ENCODE measurements at places on chromosomes 1 and 21.

GRCh38 chr1:11492235-11492634, 13.3 kb downstream of the DISP3 start:
- DNase-seq, result no peak

GRCh38 chr1:151535326-151536271, 4.5 kb upstream of the TUFT1 start:
- DNase-seq, result no peak

DNA sequence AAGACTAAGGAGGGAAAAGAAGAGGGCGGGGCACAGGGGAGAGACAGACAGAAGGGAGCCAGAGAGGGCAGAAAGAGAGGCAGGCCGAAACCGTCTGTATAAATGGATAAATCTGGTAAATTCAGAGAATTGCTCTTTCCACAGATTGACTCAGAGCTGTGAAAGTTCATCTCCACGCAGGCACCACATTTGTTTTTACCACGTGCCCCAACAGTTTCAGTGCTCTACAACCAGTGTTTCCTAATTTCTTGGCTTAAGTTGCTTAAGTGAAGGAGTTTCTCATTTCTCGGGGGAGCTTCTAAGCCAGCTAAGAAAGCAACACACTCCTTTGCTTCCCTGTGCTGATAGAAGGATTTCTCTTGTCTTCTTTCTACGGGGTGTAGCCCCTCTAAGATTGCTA, 87.1 kb downstream of the ENAH start:
- no peak for DNase-seq

GRCh38 chr1:4425892-4426291, 228.5 kb upstream of the AJAP1 start:
- no peak for DNase-seq

DNA sequence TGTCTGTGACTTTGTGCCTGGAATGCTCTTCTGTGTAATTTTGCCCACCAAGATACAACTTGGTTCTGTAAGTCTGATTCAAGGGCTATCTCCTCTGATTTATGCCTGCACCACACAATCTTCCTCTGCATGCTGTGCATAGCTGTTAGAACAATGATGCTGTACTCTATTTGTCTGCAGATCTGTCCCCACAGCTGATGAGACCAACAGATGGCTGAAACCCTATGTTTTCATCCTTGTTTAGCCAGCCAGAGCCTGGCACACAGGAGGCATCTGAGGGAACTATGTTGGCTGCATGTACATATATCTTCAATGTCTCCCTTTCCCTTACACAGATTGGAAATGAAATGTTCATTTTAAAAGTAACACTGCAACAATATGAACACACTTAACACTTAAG, 58.0 kb upstream of the ABCA4 start:
- DNase-seq, result no peak

DNA sequence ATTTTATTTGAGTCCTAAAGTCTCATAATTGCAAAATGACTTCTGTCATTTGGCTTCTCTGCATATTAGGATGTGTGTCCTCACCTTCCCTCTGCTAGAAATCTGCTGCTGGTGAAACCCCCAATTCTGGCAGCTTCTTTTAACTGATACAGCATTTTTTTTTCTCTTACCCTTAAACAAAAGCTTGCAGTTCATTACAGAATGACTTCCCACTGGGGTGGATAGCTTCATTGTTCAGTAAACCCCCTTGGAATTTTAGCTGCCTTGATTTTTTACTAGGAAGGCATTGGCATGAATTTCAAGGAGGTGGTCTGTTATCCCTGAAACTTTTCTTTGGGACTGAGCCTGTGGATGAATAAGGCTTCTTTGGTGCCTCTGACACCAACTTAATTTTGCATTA, 16.8 kb downstream of the TSEN15 start:
- DNase-seq, result no peak

DNA sequence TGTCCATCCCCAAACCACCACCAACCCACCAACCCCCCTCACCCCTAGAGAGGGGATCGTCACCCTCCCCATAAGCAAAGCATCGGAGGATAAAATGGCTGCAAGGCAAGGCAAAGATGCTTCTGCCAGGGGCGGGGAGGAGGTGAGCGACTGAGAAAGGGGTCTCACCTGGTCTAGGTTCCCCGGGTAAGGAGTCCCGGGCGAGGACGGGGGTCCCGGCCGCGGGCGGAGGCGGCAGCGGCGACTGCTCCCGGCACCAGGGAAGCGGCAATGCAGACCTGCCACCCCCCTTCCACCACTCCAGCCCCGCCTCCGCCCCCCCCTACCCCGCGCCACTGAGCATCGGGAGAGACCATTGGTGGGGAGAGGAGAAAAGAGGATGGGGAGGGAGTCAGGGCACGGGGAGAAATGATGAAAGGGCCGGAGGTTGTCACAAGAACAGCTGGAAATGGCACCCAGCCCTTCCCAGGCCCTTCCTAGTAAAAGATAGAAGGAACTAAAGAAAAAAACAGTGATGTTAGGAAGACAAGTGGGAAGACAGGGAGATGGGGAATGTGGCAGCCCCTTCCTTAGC, at the start of gene SV2A:
Gene SV2A (minus strand): TSS at position 274 of the 574 bp plus-strand sequence. CDS start 4,004 bp downstream, outside the sequence.
- no peak for DNase-seq

- peak; percentile 56 for DNase-seq
These were observed 1.5 kb upstream of the KCNH1 start for GRCh38 chr1:211135342-211135950.

DNA sequence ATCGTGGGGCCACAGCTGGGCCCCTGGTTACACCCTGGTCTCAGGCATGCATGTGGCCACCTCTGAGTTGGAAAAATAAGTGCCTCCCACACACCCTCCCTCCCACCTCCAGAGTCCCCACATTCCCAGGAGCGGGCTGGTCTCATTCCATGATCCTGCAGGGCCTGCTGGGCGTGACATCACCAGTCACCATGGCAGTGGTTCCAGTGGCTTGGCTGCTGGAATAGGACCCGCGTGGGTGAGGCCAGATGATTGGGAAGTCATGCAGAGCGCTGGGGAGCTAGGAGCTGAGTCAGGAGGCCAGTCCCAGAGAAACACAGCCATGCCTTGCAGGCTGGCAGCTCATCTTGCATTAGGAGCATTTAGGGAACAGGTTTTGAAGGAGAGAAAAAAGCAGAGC, 125.4 kb upstream of the TMEM51 start:
- DNase-seq, result no peak

DNA sequence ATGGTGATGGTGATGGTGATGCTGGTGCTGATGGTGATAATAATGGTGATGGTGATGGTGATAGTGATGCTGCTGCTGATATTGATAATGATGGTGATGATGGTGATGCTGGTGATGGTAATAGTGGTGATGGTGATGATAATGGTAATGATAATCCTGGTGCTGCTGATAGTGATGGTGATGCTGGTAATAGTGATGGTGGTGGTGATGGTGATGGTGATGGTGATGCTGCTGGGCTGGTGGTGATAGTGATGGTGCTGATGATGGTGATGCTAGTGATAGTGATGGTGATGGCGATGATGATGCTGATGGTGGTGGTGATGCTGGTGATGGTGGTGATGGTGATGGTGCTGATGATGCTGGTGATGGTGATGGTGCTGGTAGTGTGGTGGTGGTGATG, 58.4 kb upstream of the IGSF21 start:
- DNase-seq, result no peak

- DNase-seq, result no peak
These were observed 1.7 kb downstream of the AGMAT start for GRCh38 chr1:15583016-15583706.

DNA sequence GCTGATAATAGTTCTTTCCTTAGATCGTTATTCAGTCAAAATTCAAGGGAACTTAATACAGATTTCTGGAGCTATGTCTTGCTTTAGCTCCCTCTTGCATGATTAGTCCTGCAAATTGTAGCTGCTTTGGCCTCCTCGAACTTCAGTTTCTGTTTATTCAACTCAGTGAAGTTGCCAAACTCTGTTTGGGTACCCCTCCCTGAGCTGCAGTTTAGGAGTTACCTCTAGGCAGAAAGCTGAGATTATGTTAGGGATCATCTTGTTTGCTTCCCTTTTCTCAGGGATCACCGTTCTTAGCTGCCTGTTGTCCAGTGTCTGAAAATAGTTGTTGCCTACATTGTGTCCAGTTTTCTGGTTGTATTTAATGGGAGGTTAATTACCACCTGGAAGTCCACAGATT, 43.5 kb downstream of the SNX27 start:
- DNase-seq, result no peak

DNA sequence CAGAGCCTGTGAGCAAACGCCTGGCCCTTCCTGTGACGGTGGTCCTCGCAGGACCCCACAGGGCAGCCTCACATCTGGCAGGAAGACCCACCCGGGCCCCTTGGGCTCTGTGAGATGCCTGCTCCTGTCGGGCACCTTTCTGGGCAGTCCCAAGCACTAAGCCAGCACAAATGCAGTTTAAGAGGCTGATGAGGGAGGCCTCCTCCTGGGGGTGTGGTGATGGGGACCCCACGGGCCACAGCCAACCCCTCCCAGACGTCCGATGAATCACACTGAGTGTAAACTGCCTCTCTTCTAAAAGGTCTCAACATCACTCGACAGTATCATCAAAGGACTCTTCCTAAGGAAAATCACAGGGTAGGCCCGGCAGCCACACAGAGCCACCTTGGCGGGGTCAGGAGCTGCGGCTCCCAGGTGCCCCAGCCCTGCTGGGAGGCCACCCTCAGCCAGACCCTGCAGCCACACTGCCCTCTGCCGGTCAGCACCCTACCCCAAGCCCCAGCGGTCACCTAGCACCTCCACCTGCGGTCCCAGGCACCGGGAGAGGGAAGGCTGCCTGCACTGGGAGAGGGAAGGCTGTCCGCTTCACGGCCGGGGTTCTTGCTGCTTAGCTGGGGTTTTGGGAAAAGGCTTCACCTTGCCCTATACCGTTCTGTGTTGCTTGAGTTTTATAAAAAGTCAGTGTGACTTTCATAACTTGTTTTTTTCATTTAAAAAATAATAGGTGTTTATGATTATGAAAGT, 3.9 kb upstream of the PRKCZ start:
- DNase-seq, result peak; percentile 62

- DNase-seq, result peak; percentile 22
These were observed 215.4 kb downstream of the ASTN1 start for GRCh38 chr1:176949033-176949662.

DNA sequence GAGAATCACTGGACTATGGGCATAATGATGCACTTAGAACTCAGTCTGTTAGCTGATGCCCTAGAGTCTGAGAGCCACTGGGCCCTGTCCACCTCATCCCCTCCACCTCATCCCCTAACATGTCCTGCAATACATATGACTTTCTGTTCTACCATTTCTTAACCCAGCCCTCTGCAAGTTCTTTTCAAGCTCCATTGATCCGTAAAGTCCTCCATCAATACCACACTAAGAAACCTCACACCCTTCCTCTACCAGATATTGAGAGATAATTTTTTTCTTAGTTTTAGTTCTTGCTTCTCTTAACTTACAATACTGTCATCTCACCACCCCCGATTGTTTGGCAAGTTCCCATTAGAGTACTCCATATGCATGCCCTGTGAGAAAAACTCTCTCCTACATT, 22.1 kb downstream of the FCRL4 start:
- no peak for DNase-seq
